Spinal cord (tissue), 10 donors: ENCODE measurements at places on chromosomes 4 and X. TPM values are rescaled to one million over a fixed set of nuclear protein-coding genes. Genes with fewer than 3 reads are reported as not detected.

Gene PDLIM3
- total RNA-seq = 56.9 TPM

Gene REELD1
- 0.30 TPM for total RNA-seq

Gene ADH7
- total RNA-seq = not detected

Gene GC
- 0.77 TPM for total RNA-seq

Gene KIF4A
- 8.8 TPM for total RNA-seq

Gene ZFYVE28
- 9.6 TPM for total RNA-seq

Gene SATL1
- 1.2 TPM for total RNA-seq

Gene RNF175
- total RNA-seq = 26.5 TPM

Gene PLRG1
- total RNA-seq = 80.7 TPM

Gene RAB39B
- 5.7 TPM for total RNA-seq

Gene KLHL4
- 11.5 TPM for total RNA-seq
